Thoracic aorta (tissue), 2 donors: ENCODE measurements at places on chromosomes 5 and 9.
A peak's percentile ranks its signal among the peaks of the same experiment; 100 is the strongest.

- peaks cover 24% of the 10 kb centered on the region for H3K4me1 ChIP-seq
- no peak for DNase-seq
- H3K27ac ChIP-seq: no peak overlapping the region
- H3K36me3 ChIP-seq: peaks cover 3% of the 10 kb centered on the region
Measured at GRCh38 chr9:122040561-122041242, 52.4 kb downstream of the TTLL11 start.

DNA sequence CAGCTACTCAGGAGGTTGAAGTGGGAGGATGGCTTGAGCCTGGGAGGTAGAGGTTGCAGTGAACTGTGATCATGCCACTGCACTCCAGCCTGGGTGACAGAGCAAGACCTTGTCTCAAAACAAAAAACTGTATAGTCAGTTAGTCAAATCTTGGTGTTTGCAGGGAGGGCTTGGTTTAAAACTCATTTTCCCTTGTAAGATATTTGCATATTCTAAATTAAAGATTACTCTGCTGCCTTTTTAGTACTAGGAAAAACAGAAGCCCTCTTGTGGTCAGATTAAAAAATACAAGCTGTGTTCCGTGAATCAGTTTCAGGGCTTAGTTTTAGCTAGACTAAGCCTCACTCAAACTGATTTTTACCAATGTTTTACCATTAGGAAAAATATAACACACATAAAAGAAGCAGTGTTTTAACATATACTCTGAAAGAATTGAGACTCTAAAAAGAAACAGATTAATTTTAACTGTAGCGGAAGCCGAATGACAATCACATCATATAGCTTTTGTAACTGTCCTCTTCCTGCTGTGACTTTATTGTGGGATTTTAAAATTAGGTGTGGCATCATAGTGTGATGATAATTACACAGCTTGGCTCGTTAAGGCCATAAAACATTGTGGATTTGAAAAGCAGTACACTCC lies 84.9 kb upstream of the BASP1 start:
- DNase-seq: no peak
- H3K27me3 ChIP-seq: no peaks in the 10 kb centered on the region
- no peak overlapping the region for H3K4me3 ChIP-seq
- H3K4me1 ChIP-seq: no peaks in the 10 kb centered on the region
- no peaks in the 10 kb centered on the region for H3K36me3 ChIP-seq
- H3K27ac ChIP-seq: no peak overlapping the region

DNA sequence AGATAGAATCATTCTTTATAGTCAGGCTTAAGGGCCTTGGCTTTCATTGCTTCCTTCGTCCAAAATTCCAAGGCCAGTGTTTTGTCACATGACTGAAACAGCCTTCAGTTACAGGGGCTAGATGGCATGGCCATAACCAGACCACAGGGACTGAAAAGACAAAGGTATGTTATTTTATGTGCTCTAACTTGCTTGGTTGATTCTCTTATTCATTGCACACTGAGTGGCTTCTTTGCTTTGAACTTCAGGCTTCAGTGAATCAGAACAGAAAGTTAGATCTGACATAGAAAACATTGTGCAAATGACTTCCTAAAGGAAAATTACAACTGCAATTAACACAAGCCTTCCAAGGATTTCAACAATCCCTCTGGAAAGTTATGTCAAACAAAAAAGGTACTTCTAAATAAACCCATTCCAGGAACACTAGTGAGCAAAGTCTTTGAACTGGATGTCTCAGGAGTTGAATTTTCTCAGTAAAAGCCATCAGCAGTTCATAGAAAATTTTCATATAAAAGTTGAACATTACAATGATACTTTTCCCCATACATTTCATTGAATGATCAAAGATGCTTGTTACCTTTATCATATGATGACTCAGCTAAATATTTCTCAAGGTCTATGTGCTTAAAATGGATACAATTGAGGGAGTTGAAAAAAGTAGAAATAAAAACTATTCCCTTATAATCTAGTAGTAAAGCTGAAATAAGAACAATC lies 355.3 kb downstream of the TMEM232 start:
- DNase-seq: no peak
- no peaks in the 10 kb centered on the region for H3K4me1 ChIP-seq
- no peaks in the 10 kb centered on the region for H3K36me3 ChIP-seq
- no peak overlapping the region for H3K4me3 ChIP-seq
- H3K27ac ChIP-seq: no peak overlapping the region

DNA sequence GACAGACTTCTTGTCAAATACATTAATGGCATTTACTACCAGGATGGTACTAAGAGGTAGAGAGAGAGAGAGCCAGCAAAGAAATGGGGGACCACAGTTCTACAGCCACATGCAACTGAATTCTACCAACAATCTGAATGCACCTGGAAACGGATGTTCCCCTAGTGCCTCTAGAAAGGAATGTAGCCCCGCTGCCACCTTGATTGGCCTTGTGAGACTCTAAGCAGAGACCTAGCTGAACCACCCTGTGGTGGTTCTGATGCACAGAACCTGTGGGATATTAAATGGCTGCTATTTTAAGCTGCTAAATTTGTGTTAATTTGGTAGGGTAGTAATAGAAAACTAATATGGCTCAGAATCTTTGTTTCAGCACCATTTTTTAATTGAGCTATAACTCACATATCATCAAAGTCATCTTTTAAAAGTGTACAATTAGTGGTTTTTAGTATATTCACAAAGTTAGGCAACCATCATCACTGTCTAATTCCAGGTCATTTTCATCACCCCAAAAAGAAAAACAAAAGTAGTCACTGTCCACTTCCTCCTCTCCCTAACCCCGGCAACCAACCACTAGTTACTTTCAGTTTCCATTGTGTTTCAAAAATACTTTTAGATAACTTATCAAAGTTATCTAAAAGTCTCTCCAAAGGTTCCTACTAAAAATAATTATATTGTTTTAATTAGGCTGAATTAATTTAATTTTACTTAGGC lies 51.7 kb downstream of the CPLANE1 start:
- peaks cover 18% of the 10 kb centered on the region for H3K36me3 ChIP-seq
- H3K4me1 ChIP-seq: no peaks in the 10 kb centered on the region
- DNase-seq: no peak
- peak overlapping the region; percentile 12 for H3K4me3 ChIP-seq
- no peak overlapping the region for H3K27ac ChIP-seq
- no peaks in the 10 kb centered on the region for H3K27me3 ChIP-seq

- H3K36me3 ChIP-seq: no peaks in the 10 kb centered on the region
- no peaks in the 10 kb centered on the region for H3K27me3 ChIP-seq
- H3K4me3 ChIP-seq: no peak overlapping the region
- no peaks in the 10 kb centered on the region for H3K4me1 ChIP-seq
Measured at GRCh38 chr9:74772121-74772520, 115.6 kb downstream of the TRPM6 start.

GRCh38 chr9:94804316-94804715 lies 77.8 kb downstream of the AOPEP start:
- peak overlapping the region; percentile 96 for H3K27ac ChIP-seq
- no peak overlapping the region for H3K4me3 ChIP-seq
- H3K36me3 ChIP-seq: no peaks in the 10 kb centered on the region
- no peaks in the 10 kb centered on the region for H3K27me3 ChIP-seq

GRCh38 chr9:4615251-4615650 lies 46.8 kb upstream of the PLPP6 start:
- no peak overlapping the region for H3K27ac ChIP-seq
- H3K36me3 ChIP-seq: no peaks in the 10 kb centered on the region
- no peak overlapping the region for H3K4me3 ChIP-seq
- no peak for DNase-seq
- no peaks in the 10 kb centered on the region for H3K27me3 ChIP-seq

- H3K4me1 ChIP-seq: peaks cover 15% of the 10 kb centered on the region
- no peak overlapping the region for H3K4me3 ChIP-seq
- H3K36me3 ChIP-seq: no peaks in the 10 kb centered on the region
- H3K27me3 ChIP-seq: no peaks in the 10 kb centered on the region
- no peak for DNase-seq
Measured at GRCh38 chr5:107388141-107388861, 282.4 kb downstream of the EFNA5 start.

DNA sequence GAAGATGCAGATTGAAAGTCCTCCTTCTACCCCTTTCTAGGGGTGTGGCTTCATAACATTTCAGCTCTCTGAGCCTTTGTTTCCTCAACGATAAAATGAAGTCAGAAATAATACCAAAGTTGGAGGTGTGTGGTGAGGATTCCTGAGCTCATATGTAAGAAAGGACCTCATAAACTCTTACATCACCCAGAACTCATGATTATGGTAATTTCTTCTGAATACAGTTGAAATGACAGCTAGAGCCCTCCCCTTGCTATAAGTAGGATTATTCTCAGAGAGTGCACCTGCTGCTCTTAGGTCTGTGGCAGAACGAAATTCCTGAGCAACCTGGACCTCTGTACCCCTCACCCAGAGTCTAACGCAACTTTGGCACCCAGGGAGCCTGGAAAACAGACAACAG lies 291.4 kb upstream of the KLF4 start:
- no peaks in the 10 kb centered on the region for H3K36me3 ChIP-seq
- no peak for DNase-seq
- no peak overlapping the region for H3K4me3 ChIP-seq
- peaks cover 5% of the 10 kb centered on the region for H3K4me1 ChIP-seq
- H3K27me3 ChIP-seq: no peaks in the 10 kb centered on the region
- no peak overlapping the region for H3K27ac ChIP-seq

- no peak for DNase-seq
- no peak overlapping the region for H3K4me3 ChIP-seq
- peaks cover 5% of the 10 kb centered on the region for H3K36me3 ChIP-seq
- H3K27ac ChIP-seq: no peak overlapping the region
- H3K4me1 ChIP-seq: no peaks in the 10 kb centered on the region
- H3K27me3 ChIP-seq: no peaks in the 10 kb centered on the region
Measured at GRCh38 chr5:154380263-154380662, 65.5 kb upstream of the SAP30L start.

- H3K4me1 ChIP-seq: peaks cover 53% of the 10 kb centered on the region
- peak overlapping the region; percentile 77 for H3K4me3 ChIP-seq
- DNase-seq: peak; percentile 65
- H3K27ac ChIP-seq: peak overlapping the region; percentile 99
- no peaks in the 10 kb centered on the region for H3K36me3 ChIP-seq
- H3K27me3 ChIP-seq: no peaks in the 10 kb centered on the region
Measured at GRCh38 chr9:129482521-129483414, 138.1 kb downstream of the C9orf50 start.

DNA sequence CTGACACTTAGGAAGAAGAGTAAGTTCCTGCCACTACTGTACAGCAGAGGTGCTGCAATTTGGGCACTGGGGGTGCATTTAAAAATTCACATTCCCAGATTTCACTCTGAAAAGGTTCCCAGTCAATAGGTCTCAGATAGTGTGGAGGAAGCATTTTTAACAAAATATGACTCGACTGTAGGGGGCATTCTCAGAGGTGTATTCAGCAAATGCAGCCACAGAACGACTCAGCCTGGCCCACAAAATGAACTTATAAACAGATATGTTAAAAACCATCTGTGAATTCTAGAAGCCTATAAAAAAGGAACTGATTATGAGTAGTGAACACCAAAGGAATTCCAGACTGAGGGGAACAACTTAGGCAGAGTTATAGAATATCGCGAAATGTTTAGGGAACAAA lies 31.1 kb downstream of the MLLT3 start:
- H3K4me1 ChIP-seq: peaks cover 5% of the 10 kb centered on the region
- H3K36me3 ChIP-seq: no peaks in the 10 kb centered on the region
- H3K27me3 ChIP-seq: no peaks in the 10 kb centered on the region
- H3K27ac ChIP-seq: no peak overlapping the region
- H3K4me3 ChIP-seq: no peak overlapping the region
